ENCODE measurements at places on chromosomes 5 and 9.
A peak's percentile ranks its signal among the peaks of the same experiment; 100 is the strongest.

DNA sequence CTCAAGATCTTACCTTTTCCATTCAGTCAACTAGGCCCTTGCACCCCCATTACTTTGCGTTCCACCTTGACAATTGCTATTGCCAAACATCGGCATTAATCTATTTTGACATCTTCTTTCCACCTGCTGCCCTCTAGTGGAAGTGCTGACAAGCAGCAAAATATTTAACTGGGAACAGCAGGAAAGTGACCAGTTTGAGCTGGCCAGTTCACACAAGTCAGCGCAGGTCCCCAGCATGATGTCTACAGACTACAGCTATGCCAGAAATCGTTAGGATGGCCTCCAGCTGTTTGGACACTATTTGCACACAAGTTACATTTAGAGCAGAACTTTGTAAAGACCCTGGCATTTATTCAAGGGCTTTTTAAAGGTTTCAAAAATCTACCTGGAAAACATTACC lies 160.1 kb downstream of the GHR start:
- DNase-seq = no peak

- DNase-seq = no peak
These were observed 15.0 kb downstream of the GALNT10 start for GRCh38 chr5:154205441-154206117.

GRCh38 chr5:126454081-126454480 lies 30.9 kb downstream of the GRAMD2B start:
- no peak for DNase-seq

- DNase-seq = no peak
These were observed 71.2 kb downstream of the GHR start for GRCh38 chr5:42494414-42494813.

DNA sequence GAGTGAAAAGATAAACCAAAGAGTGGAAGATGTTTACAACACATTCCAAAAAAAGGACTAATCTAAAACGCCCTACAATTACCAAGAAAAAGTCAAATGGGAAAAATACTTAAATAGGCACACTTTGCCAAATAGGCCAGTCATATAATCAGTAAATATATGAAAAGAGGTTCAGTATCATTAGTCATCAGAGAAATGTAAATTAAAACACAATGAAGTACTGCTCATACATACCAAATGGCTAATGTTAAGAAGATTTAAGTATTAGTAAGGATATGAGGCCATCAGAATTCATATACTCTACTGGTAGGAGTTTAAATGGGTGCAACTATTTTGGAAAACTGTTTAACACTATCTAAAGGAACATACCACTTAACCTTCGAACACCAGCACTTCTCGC lies 47.6 kb downstream of the ZDHHC21 start:
- no peak for DNase-seq

DNA sequence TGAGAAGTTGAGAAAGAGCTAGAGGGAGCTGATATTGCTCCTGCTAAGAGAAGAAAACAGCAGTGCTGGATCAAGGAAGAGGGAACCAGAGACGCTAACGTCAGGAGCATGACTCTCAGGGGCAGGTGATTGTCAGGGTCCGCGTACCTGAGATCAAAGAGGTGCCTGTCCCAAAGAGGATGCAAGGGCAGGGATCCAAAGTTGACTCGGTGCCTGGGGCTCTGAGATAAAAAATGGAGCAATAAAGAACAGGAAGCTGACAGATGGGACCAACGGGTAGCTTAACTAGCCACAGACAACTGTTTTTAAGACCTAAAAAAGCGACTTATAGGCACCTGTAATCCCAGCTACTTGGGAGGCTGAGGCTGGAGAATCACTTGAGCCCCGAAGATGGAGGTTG lies 517.8 kb downstream of the IRX1 start:
- DNase-seq = no peak

DNA sequence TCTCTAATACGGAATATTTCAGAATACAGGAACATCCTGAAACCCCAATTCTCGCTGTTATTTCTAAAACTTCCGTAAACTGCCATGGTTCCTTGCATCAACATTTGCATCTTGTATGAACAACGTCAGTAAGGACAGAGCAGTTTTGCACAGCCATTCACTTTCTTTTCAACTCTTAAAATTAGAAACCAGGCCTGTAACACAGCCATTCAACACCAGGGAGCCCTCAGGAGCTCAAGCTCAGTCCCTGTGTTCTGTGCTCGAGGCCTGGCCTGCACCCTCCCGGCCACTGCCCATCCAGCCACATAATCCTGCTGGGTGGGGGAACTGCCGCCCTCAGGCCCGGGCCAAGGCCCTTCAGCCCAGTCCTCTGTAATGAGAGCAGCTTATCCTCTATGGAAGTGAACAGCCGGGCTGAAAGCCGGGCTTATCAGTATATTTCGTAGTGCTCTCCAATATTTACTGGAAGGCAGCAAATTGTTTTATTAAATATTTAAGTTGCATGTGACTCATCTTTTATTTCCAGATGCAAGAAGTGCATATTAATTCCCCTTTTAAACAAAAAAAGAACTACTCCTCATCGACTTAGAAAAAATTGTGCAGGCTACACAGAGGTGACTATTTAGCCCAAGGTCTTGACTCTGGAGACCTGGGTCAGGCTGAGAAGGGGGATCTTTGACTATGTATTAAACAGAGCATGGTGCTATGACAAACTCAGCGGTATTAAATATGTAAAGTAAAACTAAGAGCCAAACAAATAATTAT lies 33.2 kb upstream of the SLC6A3 start:
- no peak for DNase-seq

- no peak for DNase-seq
These were observed 7.7 kb downstream of the CDKN2AIPNL start for GRCh38 chr5:134403951-134404350.

GRCh38 chr9:34178436-34179212 lies at the start of gene UBAP1:
Gene UBAP1 (plus strand): TSS chr9:34179043. CDS start chr9:34220915, 41,872 bp downstream.
- DNase-seq = peak; percentile 95

DNA sequence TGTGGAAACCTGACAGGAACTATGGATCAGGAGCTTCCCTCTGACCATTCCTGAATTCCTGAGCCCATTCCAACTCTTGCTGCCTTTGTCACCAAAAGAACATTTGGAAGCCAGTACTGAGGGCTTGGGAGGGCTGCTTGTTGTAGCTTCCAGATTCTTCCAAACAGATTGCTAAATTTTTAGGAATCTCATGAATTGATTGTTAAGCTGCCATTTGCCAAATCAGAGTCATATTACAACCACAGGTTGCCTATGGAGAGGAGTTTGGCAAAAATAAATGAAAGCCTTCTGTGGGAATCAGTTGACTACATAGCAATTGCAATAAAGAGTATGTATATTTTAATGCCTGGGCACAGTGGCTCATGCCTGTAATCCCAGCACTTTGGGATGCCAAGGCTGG lies 39.2 kb upstream of the SLC28A3 start:
- DNase-seq = no peak

- no peak for DNase-seq
These were observed 76.8 kb downstream of the CFAP77 start for GRCh38 chr9:132486706-132487350.

DNA sequence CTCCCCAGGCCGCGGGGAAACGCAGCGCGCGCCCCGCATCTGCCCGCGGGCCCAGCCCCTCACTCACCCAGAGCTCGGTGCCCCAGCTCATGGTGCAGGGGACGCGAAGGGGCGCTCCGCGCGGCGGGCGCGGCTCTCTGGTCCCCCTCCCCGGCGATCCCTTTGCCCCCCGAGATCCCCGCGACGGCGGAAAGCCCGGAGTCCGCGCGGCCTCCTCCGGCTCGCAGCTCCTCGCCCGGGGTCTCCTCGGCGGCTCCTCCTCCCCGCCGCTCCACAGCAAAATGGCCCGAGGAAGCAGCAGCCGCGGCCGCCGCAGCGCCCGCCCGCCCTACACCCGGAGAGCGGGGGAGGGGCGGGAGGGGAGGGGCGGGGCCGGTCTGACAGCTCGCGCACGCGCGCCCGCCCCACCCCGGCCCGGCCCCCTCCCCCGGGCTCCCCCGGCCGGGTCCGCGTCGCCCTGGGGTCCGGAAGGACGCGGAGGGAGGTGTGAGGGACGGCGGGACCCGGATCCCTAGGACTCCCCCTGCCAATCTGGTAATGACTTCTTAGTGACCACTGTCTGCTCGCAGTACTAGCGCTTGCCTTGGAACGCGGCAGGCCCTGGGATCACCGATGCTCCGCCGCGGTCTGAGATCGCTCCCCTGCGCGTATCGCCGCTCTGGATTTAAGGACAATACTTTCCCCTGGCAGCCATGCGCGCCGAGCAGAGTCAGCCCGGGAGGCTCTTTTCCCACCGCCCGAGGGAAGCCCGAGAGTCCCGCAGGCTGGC lies at the start of gene FNBP1:
TSS of gene FNBP1 (minus strand) at position 305 of the 769 bp plus-strand sequence. CDS start at position 91, 214 bp downstream.
- no peak for DNase-seq

- no peak for DNase-seq
These were observed 75.3 kb upstream of the COL5A1 start for GRCh38 chr9:134566196-134566847.

DNA sequence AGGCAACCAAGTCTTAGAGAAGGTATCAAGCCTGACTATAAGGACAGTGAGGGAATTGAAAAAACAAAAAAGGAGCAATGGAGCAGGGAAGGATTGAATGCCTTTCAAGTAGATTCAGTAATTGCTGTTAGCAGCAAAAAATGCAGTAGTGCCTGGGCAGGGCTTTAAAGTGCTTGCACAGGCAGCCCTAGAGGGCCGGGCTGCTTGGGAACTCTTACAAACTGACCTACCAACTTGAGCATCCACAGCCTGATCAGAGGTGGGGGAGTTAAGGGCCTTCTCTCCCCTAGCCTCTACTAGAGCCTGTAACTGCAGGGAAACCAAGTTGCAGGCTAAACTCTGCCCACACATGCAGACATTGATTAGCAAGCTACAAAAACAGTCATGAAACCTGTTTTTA lies 19.4 kb downstream of the FXN start:
- DNase-seq = no peak

- no peak for DNase-seq
These were observed 4.7 kb upstream of the ISCA1 start for GRCh38 chr9:86287013-86287412.

All from NCI-H2081 treated with DMSO at 0.1 percent for 48 hours (cell line).